Fibroblast of pulmonary artery (primary cell): ENCODE measurements at places on chromosomes 2 and 18.

DNA sequence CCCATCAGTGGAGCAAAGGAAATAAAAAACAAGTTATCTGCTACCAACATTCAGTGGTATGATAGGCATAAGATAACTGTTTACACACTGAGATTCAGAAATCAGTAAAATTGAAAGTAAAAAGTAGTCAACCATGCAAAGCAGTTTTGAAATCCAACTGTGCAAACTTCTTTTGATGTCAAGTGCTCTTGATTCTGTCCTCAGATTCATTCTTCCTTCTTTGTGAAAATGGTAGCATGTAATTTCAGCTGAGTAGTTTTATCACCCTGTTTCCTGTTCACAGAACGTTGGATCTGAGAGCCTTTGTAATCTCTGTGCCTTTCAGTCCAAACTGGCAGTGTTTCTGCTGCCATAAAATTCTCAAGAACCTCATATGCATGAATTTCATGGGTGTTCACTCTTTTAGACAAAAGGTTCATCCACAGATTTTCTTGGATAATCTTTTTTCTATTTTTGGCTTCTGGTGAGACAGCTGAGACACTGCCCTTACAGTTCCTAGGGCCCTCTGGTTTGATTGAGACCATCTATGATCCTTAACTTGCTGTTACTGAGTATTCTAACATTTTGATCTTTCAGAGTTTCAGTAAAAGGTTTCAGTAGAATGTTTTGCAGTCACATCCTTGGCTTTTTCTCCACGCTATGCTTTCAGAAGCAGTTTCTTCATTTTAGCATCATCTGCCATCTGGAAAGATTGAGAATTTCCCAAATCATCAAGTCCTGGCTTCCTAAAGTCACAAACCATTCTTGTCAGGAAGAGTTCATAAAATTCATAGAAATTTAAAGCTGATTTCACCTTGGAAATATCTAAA is 272.3 kb upstream of the EPHA4 start:
- DNase-seq = no peak

- no peak for DNase-seq
Measured at GRCh38 chr2:5758346-5758745, 66.2 kb downstream of the SOX11 start.

GRCh38 chr2:61470122-61470951 is 550 bp downstream of the USP34 start:
- DNase-seq = no peak

DNA sequence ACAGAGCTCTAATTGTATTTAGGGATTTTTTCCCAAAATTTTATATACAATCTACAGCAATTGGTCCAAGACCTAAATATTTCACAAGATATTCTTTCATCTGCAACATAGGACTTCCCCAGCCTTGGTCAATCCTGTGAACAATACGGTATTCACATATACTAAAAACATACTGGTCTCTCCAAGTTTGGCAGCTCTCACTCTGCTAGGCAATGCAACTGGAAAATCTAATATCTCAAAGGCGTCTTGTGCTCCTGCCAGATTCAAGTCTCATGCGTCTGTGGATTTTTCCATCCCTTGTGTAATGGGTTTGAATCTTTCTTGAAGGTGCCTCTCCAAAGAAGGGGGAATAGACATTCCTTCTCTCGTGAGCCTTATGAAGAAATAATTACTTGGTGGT is 27.4 kb upstream of the MBOAT2 start:
- peak; percentile 77 for DNase-seq

GRCh38 chr2:72602711-72603110 is 223.1 kb downstream of the EXOC6B start:
- DNase-seq = no peak

- peak; percentile 88 for DNase-seq
Measured at GRCh38 chr2:160214461-160215445, 14.7 kb upstream of the ITGB6 start.

GRCh38 chr2:153213022-153213421 is 265.5 kb downstream of the RPRM start:
- DNase-seq = no peak

GRCh38 chr2:205889114-205889513 is 196.9 kb downstream of the INO80D start:
- peak; percentile 52 for DNase-seq

GRCh38 chr2:108316461-108317258 is 28.0 kb downstream of the SULT1C2 start:
- no peak for DNase-seq

GRCh38 chr2:203533676-203534591 is 1.2 kb downstream of the RAPH1 start:
- DNase-seq = peak; percentile 73

DNA sequence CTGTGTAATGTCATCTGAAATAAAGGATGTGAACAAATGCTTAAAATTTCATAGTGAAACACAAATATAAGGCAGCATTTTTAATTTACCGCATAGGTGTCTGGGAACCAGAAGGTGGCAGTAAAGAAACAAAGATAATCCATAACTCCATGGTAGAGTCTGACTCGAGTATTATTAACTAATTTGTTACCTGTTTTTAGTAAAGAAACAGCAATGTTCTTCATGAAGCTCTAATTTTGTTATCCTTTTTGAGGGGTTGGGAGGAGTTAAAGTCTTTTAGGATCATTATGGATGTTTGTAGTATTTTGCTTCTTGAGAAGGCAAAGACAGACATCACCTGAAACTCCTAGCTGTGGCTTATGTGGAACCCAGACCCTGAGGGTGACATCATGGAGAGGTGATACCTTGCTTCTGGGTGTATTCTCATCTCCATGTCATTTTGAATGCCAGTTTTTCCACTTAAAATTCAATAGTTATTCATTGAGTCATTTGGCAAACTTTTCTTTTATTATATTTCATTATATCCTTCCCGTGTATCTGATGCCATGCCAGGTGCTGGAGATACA is 286.2 kb upstream of the EPAS1 start:
- DNase-seq = peak; percentile 81

DNA sequence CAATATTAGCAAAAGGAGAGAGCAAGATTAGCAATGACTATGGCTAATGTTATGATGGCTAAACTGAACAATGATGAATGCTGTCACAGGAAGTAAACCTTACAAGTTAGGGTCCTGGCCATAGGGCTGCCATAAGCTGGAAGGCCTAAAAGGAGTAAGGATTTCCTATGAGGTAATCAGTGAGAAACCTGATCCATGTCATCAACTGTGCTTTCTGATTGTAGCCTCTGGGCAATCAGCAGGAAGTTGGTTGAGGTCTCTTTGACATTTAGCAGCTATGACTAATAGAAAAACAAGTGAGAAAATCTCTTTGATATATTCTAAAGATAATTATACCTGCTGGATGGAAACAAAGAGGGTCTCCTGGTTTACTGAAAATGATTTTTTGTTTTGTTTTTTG is 193.0 kb downstream of the RAB3GAP1 start:
- peak; percentile 47 for DNase-seq

DNA sequence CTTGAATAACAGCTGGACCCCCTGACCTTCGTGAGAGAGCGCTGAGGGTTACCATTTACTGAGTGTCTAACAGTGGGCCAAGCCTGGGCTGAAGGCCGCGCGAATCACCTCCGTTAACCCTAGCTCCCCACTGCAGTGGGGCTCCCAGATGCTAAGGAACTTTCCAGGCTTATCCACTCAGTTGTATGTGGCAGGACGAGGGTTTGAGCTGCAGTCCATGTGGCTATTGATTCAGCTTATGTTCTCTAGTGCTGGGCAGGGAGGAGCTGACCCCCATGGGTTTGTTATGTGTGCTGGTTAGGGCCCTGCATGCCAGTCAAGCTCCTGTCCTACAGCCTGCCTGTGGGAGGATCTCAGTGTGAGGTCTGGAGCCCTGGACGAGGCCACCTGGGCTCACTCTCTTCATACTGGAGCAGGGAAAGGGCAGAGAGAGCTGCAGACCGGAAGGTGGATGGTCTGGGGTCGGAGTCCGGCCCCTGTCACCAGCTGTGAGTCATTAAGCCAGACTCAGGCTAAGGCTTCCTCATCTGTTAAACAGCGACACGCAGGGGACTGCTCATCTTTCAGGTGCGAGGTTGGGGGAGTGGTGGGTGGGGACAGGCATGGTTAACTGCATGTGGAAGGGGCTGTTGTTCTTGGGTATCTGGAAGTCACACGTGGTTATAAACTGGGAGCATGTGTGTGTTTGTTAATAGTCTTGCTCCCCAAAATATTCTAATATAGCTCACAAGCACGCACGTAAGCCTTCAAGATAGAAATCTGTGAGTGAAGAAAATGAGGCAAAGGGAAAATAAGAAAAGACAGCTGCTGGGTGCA is 6.6 kb downstream of the PSD4 start:
- no peak for DNase-seq

DNA sequence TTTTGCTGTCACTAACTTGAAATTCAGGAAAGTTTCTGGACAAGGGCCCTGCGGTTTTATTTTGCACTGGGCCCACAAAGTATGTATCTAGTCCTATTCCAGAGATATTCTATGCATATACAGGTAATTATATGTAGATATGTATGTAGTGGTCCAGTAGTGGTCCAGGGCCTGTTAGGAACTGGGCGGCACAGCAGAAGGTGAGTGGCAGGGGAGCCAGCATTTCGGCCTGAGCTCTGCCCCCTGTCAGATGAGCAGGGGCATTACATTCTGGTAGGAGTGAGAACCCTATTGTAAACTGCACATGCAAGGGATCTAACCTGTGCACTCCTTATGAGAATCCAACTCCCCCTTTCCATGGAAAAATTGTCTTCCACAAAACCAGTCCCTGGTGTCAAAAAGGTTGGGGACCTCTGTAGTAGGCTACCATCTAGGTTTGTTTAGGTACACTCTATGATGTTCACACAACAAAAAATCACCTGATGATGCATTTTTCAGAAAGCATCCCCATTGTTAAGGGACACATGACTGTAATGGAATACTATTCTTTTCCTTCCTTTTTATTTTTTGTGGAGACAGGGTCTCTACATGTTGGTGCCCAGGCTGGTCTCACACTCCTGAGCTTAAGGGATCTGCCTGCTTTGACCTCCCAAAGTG is 2.8 kb upstream of the PPP4R3B start:
- DNase-seq = peak; percentile 31
